Colonic mucosa (tissue), 4 donors: ENCODE measurements at places on chromosomes 3 and 15. TPM values are rescaled to one million over a fixed set of nuclear protein-coding genes. Genes with fewer than 3 reads are reported as not detected.
A peak's percentile ranks its signal among the peaks of the same experiment; 100 is the strongest.

DNA sequence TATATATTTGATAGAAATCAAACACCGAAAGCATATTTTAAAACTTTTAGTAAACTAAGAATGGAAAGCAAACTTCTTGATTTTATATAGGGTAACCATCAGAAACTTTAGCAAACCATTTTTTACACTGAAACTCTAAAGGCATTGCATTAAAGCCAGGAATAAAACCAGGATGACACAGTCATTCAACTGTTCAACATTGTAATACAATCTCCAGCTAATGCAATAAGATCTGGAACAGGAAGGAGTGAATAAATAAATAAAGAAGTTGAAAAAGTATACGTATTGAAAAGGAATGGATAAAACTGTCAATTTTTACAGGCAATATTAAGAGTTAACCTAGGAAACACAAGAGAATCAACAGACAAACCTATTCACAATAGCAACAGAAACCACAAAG lies 181.9 kb upstream of the TTC14 start:
- no peaks in the 10 kb centered on the region for H3K36me3 ChIP-seq
- no peaks in the 10 kb centered on the region for H3K27me3 ChIP-seq
- DNase-seq: no peak
- H3K27ac ChIP-seq: no peak overlapping the region

DNA sequence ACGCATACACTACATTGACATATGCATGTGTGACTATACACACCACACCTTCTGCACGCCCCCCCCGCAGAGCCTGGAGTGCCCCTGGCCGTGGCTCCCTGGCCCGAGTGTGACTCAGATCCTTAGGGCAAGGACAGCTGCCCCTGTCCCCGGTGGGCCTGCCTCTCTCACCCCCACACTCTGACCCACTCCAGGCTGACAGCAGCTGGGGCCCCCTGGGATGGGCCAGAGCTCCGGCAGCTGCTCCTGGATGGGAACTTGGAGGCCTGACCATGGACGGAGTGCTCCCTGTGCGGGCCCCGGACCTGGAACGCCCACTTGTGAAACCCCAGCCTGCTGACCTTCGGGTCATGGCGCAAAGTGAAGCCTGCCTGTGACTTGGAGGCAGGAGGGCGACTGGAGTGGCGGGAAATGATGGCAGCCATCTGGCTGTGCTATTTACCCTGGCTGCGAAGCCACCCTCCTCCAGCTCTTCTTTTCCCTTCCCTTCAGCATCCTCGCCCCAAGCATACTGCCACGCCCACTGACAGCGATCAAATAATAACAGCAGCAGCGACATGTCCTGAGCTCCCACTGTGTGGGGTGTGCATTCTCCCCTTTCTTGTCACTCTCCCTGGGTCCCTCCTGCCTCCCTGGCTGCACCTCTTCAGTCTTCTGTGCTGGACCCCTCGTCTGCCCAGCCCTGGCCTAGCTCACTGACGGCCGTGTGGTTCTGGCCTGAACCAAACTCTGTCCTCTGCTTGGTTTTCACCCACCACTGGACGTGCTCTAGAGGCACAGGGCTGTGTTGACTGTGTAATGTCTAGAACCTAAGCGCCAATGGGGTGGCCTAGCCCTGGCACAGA lies 90.7 kb upstream of the MEF2A start:
- H3K4me1 ChIP-seq: peaks cover 7% of the 10 kb centered on the region
- no peaks in the 10 kb centered on the region for H3K27me3 ChIP-seq
- H3K4me3 ChIP-seq: no peak overlapping the region
- no peak for DNase-seq

GRCh38 chr3:71580636-71581456 lies 2.7 kb downstream of the FOXP1 start:
- DNase-seq: no peak
- H3K36me3 ChIP-seq: no peaks in the 10 kb centered on the region
- peak overlapping the region; percentile 94 for H3K27ac ChIP-seq
- H3K4me3 ChIP-seq: peak overlapping the region; percentile 51
- peaks cover 8% of the 10 kb centered on the region for H3K4me1 ChIP-seq
- no peaks in the 10 kb centered on the region for H3K27me3 ChIP-seq

DNA sequence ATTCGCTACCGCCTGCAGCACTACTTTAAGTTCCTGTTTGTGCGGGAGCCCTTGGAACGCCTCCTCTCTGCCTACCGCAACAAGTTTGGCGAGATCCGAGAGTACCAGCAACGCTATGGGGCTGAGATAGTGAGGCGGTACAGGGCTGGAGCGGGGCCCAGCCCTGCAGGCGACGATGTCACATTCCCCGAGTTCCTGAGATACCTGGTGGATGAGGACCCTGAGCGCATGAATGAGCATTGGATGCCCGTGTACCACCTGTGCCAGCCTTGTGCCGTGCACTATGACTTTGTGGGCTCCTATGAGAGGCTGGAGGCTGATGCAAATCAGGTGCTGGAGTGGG lies 995 bp downstream of the CHST14 start:
- no peak overlapping the region for H3K27ac ChIP-seq
- H3K4me3 ChIP-seq: peak overlapping the region; percentile 87
- DNase-seq: no peak
- H3K36me3 ChIP-seq: no peaks in the 10 kb centered on the region
- no peaks in the 10 kb centered on the region for H3K27me3 ChIP-seq

DNA sequence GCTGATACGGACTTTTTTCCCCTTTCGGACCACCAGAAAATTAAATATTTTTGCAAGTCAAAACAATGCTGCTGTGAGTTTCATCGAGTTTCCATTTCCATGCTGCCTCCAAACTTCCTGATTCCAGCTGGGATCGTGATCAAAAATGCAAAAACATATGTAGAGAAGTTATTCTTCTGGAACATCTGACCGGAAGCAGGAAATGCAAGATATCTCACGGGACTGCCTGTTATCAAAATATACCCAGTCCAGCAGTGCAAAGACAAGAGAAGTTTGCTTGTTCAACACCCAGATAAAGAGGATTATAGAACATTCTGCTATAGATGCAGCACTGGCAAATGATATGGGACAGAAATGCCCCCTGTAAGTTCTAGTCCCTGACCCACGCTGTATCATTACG lies 726.7 kb upstream of the NR2F2 start:
- H3K27ac ChIP-seq: no peak overlapping the region
- no peak for DNase-seq
- no peaks in the 10 kb centered on the region for H3K36me3 ChIP-seq
- H3K4me1 ChIP-seq: no peaks in the 10 kb centered on the region
- no peaks in the 10 kb centered on the region for H3K27me3 ChIP-seq

- no peaks in the 10 kb centered on the region for H3K27me3 ChIP-seq
- no peak overlapping the region for H3K4me3 ChIP-seq
- H3K27ac ChIP-seq: no peak overlapping the region
- H3K36me3 ChIP-seq: no peaks in the 10 kb centered on the region
- H3K4me1 ChIP-seq: no peaks in the 10 kb centered on the region
Measured at GRCh38 chr15:38247336-38247735, 5.3 kb upstream of the SPRED1 start.

DNA sequence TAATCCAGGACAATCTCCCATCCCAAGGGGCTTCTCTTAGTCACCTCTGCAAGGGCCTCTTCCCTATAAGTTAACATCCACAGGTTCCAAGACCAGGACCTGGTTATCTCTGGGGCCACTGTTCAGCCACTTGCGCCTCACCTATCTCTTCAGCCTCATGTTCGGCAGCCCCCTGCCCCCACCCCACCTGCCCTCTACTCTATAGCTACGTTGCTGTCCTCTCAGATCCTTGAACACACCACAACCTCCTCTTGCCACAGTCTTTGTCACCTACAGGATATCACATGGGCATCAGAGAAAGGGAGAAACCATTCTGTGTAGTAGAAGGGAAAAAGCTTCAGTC lies 33.9 kb downstream of the SLC41A3 start:
- H3K4me3 ChIP-seq: no peak overlapping the region
- no peaks in the 10 kb centered on the region for H3K36me3 ChIP-seq
- no peak for DNase-seq

GRCh38 chr15:22956978-22957260 lies 23.2 kb downstream of the CYFIP1 start:
- no peak overlapping the region for H3K27ac ChIP-seq
- H3K4me3 ChIP-seq: no peak overlapping the region
- no peaks in the 10 kb centered on the region for H3K4me1 ChIP-seq
- H3K27me3 ChIP-seq: no peaks in the 10 kb centered on the region
- DNase-seq: no peak

DNA sequence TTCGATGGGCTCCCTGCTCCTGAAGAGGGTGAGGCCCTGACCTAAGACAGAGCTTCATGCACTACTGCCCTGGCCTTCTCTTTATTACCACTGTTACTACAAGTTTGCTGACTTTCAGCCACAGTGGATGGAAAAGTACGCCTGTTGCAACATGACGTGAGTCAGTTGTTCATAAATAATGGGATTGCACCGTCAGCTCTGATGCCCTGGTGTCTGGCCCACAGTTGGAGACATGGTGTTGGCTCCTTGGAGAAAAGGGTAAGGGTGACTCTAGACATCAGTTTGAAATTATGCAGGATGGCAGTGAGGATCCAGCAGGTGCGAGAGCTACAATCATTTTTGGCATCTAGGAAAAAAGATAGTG lies 5.5 kb downstream of the PAQR5 start:
- H3K27ac ChIP-seq: peak overlapping the region; percentile 55
- no peaks in the 10 kb centered on the region for H3K27me3 ChIP-seq
- no peak overlapping the region for H3K4me3 ChIP-seq
- no peaks in the 10 kb centered on the region for H3K4me1 ChIP-seq

DNA sequence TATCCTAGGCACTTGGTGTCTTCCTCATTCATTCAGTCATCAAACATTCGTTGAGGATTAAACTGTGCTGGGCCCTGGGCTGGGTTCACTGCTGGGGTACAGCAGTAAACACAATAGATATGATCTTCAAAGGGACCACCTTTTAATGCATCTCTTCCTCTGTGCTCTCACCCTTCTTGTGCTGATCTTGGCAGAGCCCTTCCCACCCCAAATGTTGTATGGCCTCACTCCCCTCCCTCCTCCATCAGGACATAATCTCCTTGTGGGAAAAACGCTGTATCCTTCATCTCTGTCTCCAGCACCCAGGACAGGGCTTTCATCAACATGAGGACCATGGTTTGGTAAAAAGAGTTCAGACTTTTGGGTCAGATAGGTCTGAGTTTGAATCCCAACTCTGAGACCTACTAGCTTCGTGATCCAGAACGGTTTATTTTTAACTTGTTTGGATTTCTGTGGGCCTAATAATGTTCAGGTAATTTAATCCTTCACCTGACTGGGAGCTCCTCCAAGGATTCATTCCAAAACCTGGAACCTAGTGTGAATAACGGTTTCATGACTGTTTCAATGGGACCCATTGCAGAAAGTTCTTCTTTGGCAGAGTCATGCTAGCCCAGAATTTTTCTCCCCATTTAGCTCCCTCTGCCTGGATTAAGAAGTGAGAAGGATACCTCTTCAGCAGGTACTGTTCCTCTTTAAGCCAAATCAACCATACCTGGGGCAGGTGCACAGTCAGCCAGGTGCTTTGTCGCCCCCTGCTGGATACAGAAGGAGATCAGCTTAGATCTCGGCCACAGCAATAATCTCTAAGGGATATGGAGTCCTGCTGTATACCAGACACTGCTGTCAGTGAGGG lies 5.2 kb upstream of the WNT7A start:
- H3K4me3 ChIP-seq: no peak overlapping the region
- peaks cover 11% of the 10 kb centered on the region for H3K27me3 ChIP-seq
- H3K4me1 ChIP-seq: peaks cover 4% of the 10 kb centered on the region
- no peak overlapping the region for H3K27ac ChIP-seq
- no peaks in the 10 kb centered on the region for H3K36me3 ChIP-seq

Gene INKA1
- 0.88 TPM for total RNA-seq

Gene SCN11A
- 0.61 TPM for total RNA-seq

Gene ZNF662
- total RNA-seq: 2.8 TPM
